ENCODE measurements at places on chromosomes 2 and 18.

- DNase-seq, result no peak
Observed at GRCh38 chr2:216259081-216259480, 113.2 kb downstream of the MARCHF4 start.

DNA sequence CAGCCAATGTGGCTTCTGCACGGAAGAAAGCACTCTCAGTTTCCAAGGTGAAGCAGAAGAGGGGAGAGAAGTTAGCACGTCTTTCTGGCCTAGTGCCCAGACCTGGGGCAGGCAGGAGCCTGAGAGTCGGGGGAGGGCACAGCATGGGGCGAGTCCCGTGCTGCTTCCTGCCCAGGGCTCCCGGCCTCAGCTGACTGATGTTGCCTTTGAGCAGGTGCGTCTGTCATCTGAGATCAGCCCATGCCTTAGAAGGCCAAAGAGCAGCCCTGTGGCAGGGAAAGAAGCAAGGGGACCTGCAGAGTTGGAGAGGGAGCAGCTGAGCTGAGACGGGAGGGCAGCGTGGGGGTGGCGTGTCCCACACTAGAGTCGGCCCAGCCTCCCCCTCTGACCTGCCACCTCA is 3.3 kb downstream of the KCNIP3 start:
- DNase-seq, result no peak

GRCh38 chr2:8534729-8535468 is 147.0 kb upstream of the ID2 start:
- DNase-seq, result no peak

- DNase-seq, result no peak
Observed at GRCh38 chr18:45167631-45168280, 447.5 kb upstream of the SLC14A2 start.

DNA sequence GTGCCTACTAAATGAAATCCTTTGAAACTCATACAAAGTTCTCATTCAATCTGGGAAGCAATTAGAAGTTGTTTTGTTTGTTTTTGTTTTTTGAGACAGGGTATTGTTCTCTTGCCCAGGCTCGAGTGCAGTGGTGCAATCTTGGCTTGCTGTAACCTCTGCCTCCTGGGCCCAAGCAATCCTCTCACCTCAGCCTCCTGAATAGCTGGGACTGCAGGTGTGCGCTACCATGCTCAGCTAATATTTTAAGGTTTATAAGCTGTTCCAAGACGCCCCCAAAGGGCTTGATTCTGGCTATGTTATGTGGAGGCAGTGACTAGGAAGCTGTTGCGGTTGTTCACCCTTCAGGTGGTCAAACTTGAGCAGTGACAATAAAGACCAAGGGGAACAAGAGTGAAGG is 48.5 kb downstream of the NAB1 start:
- DNase-seq, result no peak

Measured in activated T-cell treated with anti-CD3 and anti-CD28 coated beads, Interleukin-2, amount 50 U/mL, for 48 hours (primary cell).